ENCODE measurements at places on chromosomes 5 and 9. TPM values are rescaled to one million over a fixed set of nuclear protein-coding genes. Genes with fewer than 3 reads are reported as not detected.

BARX1 gene
- total RNA-seq = not detected

VCAN gene
- total RNA-seq = 452 TPM

CCNO gene
- not detected for total RNA-seq

MLANA gene
- total RNA-seq = not detected

C9 gene
- total RNA-seq = 0.18 TPM

SMU1 gene
- total RNA-seq = 36.6 TPM

PCDHB9 gene
- total RNA-seq = 0.09 TPM

C9orf50 gene
- 0.18 TPM for total RNA-seq

SUB1 gene
- total RNA-seq = 161 TPM

ARL10 gene
- total RNA-seq = 9.5 TPM

NR4A3 gene
- total RNA-seq = 1.00 TPM

UAP1L1 gene
- 7.7 TPM for total RNA-seq

PCDHB12 gene
- 0.09 TPM for total RNA-seq

FBN2 gene
- total RNA-seq = 87.2 TPM

ECSCR gene
- 0.14 TPM for total RNA-seq

ZNF169 gene
- 1.8 TPM for total RNA-seq

TMED9 gene
- total RNA-seq = 192 TPM
